SW480 (cell line): ENCODE measurements at places on chromosomes 7 and 10.

GRCh38 chr10:110556969-110557601, 10.4 kb upstream of the SMC3 start:
- DNase-seq: peak; percentile 21

DNA sequence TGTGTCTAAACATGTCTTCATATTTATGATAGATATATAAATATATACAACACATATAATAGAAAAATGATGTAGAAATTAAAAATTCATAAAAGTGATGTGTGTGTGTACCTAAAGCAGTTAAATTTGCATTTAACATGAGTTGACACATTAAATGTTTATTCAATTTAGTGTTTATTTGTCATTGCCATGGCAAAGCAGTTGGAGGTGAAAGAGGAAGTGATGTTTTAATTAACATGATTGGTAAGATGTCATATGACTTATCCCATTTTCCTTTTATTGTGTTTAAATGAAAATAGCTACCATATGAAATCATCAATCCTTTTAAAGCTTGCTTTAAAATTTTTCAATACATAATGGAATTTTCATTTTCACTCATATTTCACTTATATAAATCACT, 452.6 kb downstream of the SUGCT start:
- no peak for DNase-seq

GRCh38 chr7:28406192-28406591, 6.1 kb upstream of the CREB5 start:
- no peak for DNase-seq

DNA sequence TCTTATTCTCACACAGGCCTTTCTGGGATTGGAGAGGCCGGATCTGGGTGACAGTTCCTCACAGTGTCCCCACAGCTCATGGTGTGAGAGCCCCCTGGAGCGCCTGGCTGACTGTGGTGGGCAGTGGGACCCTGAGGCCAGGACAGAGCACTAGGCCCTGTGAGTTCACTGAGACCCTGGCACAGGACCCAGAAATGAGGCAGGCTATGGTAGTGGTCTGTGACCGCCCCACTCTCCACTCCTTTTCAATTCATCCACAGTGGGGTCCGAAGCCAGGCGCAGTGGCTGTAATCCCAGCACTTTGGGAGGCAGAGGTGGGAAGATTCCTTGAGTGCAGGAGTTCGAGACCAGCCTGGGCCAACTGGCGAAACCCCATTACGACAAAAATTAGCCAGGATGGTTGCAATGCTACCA, 95.9 kb upstream of the TNRC18 start:
- DNase-seq: no peak

GRCh38 chr7:30694774-30695721, 12.8 kb upstream of the CRHR2 start:
- DNase-seq: no peak

DNA sequence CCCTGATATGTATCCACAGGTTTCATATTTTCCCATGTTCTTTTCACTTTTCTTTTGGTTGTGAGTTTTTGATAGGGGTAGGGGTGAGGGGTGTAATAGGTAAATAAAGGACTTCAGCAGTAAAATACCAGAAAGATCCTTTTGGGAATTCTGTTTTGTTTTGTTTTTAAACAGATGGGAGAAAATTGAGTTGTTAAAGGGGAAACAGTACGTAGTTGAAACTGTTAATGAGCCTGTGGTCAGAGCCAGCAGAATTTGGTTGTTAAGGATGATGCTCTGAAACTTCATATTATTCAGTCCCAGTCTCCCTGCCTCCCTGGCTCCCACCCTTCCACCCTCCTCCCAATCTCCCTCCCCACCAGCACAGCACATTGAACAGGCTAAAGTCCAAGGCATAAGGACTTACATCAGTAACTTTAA, 195.9 kb downstream of the CREB5 start:
- no peak for DNase-seq

- peak; percentile 66 for DNase-seq
Observed at GRCh38 chr7:134533288-134533771, 6.0 kb downstream of the AKR1B10 start.

DNA sequence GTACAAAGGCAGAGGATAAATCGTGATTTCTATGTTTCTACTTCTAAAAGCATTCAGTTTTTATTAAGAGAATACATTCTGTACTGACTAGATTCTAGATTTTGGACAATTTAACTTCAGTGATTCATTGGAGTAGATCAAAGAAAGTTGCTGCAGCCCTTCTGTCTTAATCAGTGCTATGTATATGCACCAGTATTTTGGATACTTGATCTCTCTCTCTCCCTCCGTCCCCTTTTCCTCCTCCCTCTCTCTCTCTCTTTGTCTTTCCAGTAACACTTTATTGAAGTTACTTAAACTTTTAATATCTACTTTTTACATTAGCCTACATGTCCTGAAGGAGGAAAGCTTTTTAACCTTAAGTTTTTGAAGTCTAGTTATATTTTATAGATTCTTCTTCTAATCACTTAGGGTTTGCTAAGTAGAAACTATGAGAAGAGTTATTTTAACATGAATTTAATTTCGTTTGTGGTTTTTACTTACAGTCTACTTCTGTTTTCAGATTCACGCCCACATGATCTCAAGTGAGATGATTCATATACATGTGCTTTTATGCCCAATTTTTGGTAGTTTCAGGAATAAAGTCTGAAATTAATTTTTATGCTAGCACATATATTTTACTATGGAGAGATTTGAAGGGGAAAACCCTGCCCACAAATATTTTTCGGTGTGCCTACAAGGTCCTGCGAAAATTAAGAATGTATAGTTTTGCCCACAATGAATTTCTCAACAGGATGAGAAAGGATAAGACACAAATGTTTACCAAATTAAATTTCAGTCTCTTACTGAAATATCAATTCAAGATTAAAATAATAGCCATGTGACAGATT, 9.1 kb downstream of the MDFIC start:
- DNase-seq: no peak

DNA sequence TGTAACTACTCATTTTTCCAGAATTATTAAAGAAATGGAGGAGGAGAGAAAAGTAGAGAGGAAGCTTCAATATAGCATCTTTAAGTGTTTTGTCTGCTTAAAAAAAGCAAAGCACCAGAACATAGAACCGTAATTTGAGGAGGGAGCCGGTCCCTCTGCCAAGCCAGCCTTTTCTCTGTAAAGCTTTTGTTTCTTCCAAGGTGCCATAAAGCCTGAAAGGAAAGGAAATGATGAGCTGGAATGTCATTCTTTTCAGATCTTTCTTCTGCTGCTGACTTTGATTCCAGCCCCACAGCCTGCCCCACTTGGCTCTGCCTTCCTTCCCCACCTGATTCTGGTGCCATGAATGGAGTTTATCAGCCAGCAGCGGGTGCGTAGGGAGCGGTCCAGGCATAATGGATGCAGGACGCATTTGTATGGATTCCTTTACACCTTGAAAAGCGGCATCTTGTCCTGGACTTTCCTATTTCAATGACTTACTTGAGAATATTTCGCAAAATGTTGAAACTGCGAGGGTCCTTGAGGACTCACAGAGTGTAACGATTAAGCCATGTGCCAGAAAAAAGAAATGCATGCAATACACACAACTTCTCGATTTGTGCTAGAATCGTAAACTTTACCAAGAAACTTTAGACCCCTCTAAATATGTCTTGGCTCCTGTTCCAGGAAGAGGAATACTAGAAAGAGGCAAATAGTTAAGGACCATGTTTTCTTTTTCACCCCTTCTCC, 569.5 kb upstream of the MGMT start:
- no peak for DNase-seq

- DNase-seq: no peak
Observed at GRCh38 chr10:95456516-95456915, 104.7 kb downstream of the SORBS1 start.

DNA sequence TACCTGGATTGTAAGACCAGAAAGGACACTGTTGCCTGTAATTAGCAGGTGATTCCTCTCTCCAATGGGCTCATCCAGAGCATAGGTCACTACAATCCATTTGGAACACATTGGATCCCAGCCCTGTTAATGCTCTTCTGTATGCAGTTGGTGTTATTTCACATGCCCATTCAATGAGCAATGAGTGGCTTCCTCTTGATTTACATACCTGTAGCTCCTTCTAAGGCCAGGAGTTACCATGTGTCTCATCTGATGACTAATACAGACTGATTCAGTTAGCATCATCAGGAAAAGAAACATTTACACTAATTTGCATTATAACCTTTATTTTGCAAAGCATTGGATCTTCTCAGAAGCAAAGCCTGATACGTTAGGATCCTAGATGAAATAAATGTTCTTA, 83.1 kb upstream of the NPVF start:
- DNase-seq: peak; percentile 39

DNA sequence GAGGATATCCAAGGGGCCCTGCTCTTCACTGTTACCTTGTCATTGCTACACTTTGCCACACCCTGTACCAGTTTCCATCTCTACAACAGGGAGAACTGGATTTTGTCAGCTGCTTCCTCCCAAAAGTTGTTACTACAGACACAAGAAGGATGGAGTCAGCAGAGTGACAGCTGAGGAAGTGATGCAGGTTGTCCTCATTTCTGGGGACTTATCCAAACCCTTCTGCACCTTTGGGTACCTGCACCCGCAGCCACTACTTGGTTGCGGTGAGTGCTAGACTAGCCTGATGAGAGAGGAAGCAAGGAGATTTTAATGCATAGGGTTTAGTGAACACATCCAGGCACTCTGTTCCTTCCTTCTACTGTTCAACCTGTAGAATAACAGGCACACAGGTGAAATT, 281.0 kb downstream of the RPS24 start:
- DNase-seq: no peak

DNA sequence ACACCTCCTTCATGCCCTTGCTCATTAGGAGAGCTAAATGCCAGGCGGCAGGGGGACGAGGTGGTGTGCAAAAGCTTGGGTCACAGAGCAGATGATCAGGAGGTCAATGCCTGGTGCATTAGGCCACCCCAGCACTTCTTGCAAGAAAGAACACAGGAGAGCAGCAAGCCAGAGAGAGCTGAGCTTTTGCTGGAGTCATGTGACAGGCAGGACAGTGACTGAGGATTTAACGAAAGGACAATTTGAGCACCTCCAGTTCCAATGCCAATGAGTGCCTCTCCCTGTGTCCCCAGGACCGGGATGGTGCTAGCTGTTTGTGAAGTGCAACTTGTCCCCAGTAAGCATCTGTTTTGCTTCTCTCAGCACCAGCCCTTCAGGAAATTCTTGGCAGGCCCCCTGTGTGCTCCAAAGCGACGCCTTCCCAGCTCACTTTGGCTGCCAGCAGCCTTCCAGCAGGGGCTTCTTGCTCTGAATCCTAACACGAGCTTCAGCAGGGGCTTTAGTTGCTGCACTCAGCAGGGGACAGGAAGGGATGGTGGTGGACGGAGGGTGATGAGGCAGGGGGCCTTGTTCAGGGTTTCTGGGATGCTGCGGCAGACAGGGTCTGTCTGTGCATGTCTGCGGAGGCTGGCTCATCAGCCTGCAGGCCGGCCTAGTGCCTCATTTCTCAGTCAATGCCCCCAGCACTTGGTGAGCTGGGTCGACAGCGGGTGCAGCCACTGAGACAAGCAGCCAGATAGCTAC, 368.1 kb downstream of the RPS24 start:
- DNase-seq: no peak

DNA sequence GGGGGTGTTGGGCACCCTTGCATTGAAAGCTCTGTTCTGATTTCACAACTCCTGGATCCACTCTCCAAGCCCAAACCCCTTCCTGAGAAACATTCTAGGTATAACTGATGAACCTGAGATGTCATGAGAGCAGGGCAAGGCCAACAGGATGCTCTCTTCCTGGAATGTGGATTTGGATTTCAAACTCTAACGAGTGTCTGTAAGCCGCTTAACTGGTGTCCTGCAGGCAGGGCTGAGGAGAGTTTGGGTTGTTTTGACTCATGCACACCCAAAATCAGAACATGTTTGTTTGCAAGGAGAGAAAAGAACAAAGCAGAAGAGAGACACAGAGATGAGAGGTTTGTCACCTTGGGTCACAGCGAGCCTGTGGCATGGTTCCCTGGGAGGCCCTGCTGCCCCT, 24.6 kb upstream of the AKR1E2 start:
- no peak for DNase-seq

- DNase-seq: peak; percentile 82
Observed at GRCh38 chr7:138753150-138753518, 44.7 kb upstream of the TMEM213 start.

DNA sequence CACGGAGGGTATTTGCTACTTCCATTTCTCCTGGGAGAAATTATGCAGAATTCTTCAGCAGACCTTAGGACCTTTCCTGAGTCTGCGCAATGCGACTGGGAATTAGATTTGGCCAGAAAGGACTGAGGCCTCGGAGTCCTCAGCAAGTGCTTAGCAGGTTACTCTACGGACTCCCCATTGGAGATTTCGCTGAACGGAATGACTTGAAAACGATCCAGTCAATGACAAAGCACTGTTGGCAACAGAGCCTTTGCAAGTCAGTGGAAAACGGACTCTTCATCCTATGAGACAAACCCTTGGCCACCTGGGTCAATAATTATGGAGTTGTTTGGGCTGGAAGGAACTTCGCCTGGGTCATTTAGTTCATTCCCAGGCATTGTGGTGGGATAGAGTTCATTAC, 107.4 kb downstream of the FAM204A start:
- DNase-seq: no peak

DNA sequence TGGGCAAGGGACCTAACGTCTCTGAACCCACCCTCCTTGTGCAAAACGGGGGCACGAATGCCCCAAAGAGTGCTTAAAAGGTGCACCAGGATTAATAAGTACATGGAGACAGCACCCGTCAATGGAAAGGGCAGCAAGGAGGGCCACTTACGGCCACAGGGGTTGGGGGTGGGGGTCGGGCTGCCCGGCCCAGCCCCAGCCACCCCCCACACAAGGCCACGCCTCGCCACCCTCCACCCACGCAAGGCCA, 213.4 kb downstream of the MAD1L1 start:
- no peak for DNase-seq

DNA sequence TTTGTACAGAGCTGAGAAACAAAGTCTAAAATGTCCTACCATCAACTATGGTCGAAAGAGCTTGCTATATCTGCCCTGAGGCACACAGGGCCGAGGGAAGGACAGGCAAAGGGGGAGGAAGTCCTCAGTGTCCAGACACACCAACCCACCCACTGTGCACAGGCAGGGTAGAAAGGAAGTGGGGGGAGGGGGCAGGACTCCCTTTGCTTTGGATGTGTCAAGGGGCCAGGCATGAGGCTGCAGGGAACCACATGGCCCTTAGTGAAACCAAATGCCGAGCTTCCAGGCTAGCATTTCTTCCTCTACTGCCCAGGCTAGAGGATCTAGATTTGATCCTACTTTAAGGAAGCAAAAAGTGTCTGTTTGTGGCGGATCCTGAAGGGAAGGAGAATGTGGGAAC, 28.6 kb downstream of the KCNH2 start:
- DNase-seq: no peak

DNA sequence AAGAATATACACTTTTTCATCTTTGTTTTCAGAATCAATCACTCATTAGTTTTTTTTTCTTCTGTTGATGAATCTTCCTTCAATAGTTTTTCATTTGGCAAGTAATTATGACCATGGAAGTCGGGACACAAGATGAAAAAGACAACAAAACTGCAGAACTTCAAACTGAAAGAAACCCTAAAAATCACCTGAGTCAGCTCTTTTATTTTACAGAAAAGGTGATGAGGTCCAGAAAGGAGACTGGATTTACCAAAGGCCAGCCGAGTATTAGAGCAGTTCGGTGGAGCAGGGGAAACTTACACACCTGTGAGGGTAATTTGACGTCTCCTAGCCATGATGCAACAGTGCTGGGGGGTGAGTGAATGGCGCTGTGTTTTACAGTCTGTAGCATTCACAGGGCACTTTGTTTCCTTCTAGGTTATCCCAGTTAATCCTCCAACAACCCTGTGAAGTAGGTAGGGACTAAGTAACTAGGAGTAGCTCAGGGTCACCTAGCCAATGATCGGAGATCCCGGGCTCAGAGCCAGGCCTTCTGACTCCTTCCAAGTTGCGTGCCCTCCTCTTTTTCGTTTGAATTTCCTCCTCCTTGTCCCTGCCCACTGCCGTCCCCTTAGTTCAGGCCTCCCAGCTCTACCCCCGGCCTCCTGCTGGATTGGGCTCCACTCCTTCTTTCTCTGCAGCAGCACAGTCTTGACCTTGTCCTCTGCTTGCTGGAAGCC, 14.0 kb downstream of the RBM20 start:
- no peak for DNase-seq
